ENCODE measurements at places on chromosomes 4 and X.

DNA sequence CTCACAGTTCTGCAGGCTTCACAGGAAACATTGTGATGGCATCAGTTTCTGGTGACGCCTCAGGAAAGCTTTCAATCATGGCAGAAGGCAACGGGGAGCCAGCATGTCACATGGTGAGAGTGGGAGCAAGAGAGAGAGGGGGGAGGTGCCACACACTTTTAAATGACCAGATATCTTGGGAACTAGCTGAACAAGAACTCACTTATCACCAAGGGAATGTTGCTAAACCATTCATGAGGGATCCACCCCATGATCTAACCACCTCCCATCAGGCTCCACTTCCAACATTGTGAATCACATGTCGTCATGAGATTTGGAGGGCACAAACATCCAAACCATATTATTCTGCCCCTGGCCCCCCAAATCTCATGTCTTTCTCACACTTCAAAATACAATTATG, 43.3 kb upstream of the GPR173 start:
- DNase-seq, result no peak

DNA sequence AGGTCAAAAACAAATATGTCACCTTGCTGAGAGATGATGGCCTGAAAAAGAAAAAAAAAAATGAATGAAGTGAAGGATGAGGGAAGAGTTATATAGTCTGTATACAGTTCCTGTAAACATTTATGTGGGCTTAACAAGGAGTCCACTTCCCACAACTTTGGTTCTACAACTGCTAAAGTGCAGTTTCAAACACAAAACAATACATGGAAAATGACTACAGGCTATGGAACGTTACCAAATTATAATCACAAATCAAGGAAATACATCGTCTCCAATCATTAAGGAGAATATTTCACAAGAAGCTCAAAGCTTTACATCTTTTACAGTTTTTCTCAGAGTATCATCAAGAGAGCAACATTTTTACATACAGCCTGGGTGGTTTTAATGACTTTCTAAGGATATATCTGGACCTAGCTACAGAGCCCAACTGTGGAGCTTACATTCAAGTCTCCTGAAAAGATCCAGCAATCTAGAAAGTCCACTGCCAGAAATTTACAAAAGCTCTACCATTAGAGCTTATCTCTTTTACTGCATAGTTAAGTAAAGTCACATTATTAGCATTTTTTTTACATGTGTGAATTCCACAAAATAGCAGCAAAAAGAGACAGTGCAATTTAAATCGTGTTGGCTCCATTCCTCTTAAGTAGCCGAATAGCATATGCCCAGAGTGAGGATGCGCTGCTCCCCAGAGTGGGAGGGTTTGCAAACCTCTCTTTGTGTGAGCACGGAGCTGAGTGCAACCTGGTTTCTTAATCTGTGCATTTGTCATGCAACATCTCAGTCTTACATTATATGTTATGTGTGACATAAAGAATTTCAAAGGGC, 128.3 kb downstream of the MANBA start:
- no peak for DNase-seq

DNA sequence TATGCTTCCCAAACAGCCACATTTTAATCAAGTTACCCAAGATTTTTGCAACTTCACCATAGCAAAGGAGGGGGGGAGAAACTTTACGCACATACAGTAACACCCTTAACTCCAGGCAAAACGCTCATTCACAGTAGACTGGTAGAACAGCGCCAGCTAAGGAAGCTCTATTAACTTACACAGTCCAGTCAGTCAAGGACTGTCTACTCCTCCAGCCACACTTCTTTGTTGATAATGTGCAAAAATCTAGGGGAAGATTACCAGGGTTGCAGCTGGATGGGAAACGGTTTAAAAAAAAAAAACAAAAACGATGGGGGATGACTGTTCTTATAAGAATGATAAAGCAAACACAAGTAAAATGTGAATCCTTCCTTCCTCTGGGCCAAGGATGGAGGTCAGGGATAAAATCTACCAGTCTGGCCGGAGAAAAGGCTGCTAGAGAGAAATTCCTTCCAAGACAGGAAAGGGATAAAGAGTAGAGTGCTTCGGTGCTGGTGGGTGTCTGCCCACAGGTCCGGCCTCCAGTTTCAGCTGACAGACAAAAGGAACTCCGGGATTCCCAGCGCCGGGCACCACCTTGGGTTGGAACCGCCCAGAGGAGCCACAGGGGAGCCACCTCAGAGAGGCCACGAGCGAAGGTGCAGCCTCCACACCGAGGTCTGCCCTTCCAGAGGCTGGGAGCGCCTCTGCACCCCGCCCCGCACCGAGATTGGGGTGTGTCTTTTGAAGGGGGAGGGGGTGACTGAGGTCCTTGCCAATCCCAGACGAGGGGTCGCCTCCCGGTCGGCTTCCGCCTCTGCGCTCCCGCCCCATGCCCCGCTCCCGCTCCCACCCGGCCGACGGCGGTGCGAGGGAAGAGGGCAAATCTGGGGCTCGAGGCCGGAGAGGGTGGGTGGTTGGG, 811 bp downstream of the ANKRD50 start:
- no peak for DNase-seq

DNA sequence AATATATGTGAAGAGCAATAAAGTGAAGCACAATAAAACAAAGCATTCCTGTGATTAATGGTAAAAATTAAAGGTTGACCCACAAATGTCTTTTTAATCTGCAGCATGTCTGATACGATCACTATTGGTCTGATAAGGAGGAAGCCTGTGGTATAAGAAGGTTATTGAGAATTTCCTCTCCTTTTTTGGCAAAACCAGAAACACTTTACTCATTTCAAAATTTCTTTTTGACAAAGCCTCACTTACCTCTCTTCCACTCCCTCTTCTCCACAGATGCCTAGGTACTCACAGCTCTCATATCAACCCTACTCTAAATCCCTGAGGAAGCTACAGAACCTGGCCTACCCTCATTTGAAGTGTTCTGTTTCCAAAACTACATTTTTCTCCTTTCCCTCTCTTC, 56.1 kb downstream of the TSPAN5 start:
- DNase-seq, result no peak

- DNase-seq, result no peak
These were observed 16.4 kb upstream of the PRSS48 start for GRCh38 chr4:151260526-151260925.

GRCh38 chr4:38987491-38987890, 44.7 kb downstream of the TMEM156 start:
- no peak for DNase-seq

- DNase-seq, result no peak
These were observed 18.5 kb downstream of the UVSSA start for GRCh38 chr4:1365271-1366178.

DNA sequence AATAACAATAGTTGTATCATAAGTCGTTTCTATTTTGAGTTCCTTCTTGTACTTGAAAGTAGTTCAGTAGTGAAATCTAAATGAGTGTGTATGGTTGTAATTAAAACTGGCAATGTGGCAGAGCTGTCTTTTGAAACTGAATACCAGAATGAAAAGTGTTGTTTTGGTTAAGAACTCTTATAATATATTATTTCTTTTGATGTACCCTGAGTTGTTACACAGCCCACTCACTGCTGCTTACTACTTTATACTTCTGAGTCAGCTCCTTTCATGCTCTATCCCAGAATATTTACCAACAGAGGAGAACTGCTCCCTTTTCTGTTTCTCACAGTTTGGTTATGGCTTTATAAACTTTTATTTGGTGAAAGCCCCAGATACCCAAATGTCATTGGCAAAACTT, 28.8 kb downstream of the FAM199X start:
- no peak for DNase-seq

DNA sequence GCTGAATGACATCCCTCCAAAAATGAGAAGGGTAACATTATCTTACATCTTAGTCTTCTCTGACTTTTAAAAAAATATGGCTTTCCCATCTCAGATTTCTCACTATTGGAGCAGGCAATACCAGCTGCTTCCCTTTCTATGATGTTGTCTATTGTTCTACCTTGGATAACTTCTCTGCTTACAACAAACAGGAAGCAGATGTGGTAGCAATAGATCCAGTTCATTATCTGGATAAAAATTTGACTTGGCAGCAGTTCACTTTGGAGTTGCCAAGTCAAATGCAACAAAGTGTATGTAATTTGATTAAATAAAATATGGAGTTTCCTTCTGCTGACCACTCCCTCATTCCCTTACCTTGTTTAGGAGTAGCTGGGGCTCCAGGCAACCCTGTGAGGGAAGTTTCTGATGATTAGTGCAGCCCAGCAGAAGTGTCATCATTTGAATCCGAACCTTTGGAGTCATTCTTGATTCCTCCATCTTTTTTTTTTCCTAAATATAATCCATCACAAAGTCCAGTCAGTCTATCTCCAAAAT, 72.0 kb upstream of the GPRIN3 start:
- no peak for DNase-seq

GRCh38 chr4:168713253-168713652, 216.4 kb downstream of the PALLD start:
- DNase-seq, result no peak

- peak; percentile 7 for DNase-seq
These were observed 89.6 kb upstream of the MAD2L1 start for GRCh38 chr4:120156120-120156718.

DNA sequence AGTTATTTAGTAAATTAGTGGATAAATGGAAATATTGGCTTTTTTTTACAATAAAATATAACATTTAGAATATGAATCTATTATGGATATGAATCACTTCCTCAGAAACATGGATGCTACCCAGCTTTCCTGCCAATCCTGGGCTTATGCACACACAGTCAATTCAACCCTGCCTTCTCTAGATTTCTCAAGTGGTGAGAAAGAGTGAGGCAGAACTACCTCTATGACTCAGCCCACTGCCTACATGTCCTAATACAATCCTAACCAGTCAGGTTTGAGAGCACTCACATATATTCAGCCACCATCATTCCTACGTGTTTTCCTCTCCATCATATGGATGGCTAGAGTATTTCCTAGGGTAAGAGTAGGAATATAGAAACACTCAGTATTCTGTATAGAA, 91.1 kb upstream of the ANKRD50 start:
- DNase-seq, result no peak

DNA sequence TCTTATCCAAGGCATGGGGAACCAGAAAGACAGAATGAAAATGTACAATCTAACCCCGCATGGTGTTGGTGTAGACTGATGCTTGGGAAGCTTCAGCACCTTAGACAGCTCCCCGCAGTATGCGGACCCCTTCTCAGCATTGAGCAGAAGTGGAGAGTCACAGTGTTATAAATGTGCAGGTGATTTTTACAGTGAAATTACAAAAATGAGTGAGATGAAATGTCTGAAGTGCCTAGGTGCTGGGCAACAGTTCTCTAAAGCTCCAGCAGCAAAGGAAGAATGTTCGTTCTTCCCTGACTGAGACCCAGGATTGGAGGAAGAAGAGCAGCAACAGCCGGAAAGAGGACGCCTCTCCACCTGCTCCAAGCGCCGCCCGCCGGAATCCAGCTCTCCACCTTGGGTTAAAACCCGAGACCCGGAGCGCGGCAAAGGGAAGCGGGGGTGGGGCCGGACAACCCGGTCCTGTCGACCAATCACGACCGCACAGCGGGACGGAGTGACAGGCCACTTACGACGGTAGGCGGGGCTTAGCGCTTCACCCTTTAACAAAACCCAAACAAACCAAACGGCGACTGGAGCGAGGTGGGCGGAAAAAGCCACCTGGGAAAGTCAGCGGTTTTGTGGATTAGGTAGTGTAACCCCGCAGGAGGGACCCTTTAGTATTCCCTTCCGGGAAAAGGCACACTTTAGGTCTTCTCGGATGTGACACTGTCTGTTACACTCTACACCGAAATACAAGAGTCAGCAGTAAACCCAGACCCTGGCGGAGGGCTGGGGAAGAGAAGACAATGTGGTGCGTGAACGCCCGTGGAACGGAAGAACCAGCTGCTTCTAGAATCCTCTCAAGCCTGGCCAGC, at the start of gene GLRA3:
TSS of gene GLRA3 (minus strand) at position 403 of the 857 bp plus-strand sequence. CDS start 436 bp downstream, outside the sequence.
- DNase-seq, result no peak

GRCh38 chr4:41874398-41874797, 60.8 kb upstream of the TMEM33 start:
- DNase-seq, result no peak

- DNase-seq, result no peak
These were observed 7.5 kb upstream of the PDLIM3 start for GRCh38 chr4:185542626-185543315.

DNA sequence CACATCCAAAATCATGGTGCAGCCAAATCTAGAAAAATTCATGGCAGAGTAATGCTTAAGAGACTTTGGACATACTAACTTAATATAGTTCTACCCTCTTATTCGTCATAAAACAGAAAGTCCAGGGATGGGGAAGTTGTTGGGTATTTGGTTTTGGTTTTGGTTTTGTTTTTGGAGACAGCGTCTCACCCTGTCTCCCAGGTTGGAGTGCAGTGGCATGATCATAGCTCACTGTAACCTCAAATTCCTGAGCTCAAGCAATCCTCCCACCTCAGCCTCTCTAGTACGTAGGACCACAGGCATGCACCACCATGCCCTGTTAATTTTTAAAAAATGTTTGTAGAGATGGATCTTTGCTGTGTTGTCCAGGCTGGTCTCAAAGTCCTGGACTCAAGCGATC, 271.8 kb upstream of the TENM3 start:
- DNase-seq, result no peak

DNA sequence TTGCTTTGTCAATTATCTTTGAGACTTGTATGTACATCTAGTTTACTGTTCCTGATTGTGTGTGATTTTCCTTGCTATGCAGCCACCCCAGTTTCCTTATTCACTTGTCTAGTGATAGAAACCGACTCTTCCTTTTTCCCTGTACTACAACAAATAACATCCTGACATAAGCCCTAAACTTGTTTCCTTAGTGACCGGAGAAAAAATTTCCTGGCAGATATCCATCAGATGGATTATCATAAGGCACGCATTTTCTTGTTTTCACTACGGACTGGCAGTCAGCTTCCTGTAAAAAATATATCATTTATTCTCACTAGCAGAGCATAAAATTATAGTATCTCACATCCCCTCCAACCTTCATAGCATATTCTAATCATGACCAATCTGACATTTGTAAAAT, 410.7 kb downstream of the CENPC start:
- DNase-seq, result no peak

DNA sequence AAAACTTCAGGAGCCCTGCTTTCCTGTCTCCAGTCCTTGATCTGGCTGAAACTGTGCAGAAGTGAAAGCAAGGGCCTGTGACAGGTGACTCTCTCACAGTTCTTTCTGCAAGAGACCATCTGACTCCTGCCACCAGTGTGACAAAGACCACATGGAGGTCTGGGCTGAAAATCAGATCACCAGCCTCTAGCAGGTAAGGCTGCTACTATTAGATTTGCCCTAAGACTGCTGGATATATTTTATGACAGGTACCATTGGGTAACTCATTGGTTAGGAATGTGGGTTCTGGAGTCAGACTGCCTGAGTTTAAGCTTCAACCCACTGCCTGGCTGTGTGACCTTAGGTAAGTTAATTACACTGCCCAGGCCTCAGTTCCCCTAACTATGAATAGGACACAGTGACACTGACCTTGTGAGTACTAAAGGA, 163.3 kb upstream of the SLC7A11 start:
- no peak for DNase-seq
